KG1 (cell line): ENCODE measurements at places on chromosomes 1 and 21.

- no peak for DNase-seq
These were observed 29.1 kb upstream of the TADA1 start for GRCh38 chr1:166905136-166905535.

GRCh38 chr1:38787041-38787440 is 72.5 kb downstream of the RRAGC start:
- DNase-seq: no peak

DNA sequence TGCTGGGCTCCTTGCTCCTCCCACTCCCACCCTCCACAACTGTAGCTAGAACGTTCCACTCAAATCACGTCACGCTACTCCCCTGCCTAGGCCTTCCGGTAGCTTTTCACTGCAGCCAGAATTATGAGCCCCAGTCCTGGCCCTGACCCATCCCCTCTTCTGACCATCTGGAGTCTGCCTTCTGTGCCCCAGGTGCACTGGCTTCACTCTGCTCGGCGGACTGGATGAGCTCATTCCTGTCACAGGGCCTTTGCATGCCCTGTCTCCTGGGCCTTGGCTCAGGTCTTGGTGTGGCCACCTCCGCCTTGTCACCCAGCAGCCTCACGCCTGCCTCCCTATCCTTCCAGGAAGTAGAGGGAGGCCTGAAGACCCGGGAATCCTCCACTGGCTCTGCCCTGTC is 62.5 kb upstream of the ACTL8 start:
- no peak for DNase-seq

DNA sequence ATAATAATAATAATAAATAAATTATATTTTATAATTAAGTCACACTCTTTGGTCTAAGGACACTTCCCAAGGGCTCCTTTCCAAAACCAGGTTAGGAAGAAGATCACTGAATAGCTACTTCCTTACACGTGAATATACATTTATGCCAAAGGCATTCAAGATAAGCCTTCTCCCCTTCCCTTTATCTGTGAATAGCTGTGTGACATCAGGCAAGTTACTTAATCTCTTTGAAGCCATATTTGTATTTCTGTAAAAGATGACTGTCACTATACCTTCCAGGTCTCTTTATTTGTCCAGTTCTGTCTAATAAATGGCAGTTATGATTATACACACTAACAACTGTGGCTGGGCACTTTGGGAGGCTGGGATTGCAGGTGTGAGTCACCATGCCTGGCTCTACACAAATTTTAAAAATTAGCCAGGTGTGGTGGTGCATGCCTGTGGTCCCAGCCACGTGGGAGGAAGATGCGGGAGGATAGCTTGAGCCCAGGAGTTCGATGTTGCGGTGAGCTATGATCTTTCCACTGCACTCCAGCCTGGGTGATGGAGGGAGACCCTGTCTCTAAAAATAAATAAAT is 5.5 kb upstream of the RNF11 start:
- DNase-seq: no peak

GRCh38 chr1:203085528-203086406 is at the start of gene MYOG:
MYOG (minus strand) TSS chr1:203086012; CDS start chr1:203085961, 51 bp downstream.
- no peak for DNase-seq

GRCh38 chr1:50328552-50328951 is 94.7 kb downstream of the DMRTA2 start:
- no peak for DNase-seq

- DNase-seq: no peak
These were observed 187.6 kb upstream of the NRIP1 start for GRCh38 chr21:15252431-15252830.

GRCh38 chr1:197745911-197746310 is 29.4 kb downstream of the DENND1B start:
- DNase-seq: no peak

DNA sequence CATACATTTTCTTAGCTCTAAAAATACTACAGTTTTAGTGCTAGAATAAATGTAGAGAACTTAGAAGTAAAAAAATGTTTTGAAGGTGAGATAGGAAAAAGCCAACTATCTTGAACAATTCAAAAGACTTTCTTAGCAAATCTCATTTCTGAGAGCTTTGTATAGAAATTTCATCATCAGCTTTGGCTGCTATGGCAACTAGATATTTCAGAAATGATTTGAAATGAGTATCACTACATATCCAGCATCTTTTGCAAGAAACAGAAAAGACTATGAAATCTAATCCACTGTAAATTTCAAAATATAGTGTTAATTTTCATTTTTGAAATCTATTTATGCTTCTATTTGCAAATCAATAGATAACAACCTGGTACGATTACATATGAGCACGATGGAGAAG is 57.7 kb downstream of the RGS7 start:
- no peak for DNase-seq

- no peak for DNase-seq
These were observed 2.7 kb downstream of the CDC14A start for GRCh38 chr1:100354971-100355394.
